ENCODE measurements at places on chromosomes 11 and 22.

DNA sequence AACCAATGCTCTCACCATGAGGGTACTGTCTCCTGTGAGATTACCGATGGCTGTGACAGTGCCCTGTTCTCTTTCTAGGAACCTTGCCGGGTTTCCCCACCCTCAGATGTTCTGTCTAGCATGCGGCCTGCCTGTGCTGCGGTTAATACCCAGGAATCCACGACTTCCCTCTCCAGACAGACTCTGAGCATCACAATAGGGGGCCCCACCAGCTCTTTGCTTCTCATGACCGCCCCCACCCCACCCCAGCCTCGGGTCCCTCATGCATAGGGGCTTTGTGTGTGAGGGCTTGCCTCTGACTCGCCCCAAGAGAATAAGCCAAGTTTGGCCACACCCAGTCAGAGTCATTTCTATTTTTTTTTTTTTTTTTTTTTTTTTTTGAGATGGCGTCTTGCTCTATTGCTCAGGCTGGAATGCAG lies 10.3 kb downstream of the PARVG start:
- DNase-seq, result no peak

DNA sequence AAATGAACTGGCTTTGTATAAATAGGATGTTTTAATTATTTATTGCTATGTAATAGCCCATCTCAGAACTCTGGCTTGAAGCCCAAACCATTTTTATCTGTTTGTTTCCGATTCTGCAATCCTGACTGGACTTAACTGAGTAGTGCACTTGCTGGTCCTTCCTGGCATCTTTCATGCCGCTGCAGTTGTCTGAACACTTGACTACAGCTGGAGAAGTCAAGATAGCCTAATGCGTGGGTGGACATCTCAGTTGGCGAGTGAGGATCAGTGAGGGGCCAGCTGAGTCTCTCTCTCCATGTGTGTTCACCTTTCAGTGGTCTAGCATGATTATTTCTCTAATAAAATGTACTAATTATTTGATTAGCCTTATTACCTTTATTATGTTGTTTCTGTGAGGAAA lies 105.8 kb downstream of the PRMT3 start:
- no peak for DNase-seq

DNA sequence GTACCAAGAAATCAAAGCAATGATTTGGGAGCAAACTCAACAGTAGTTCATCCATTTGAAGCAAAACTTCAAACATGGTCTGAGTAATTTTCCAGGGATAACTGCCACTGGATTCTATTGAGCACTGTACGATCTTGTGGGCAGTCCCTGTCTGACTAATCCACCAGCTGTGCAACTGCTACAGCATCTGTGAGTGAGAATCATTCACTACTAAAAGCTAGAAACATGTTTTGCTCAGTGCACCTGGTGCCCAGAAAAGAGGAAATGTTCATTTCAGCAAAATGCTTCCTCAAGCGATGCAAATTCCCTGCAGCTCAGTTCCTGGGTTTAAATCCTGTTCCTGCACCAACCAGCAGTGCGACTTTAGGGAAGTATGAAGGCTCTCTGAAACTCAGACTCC lies 1077.9 kb downstream of the DLG2 start:
- DNase-seq, result no peak

DNA sequence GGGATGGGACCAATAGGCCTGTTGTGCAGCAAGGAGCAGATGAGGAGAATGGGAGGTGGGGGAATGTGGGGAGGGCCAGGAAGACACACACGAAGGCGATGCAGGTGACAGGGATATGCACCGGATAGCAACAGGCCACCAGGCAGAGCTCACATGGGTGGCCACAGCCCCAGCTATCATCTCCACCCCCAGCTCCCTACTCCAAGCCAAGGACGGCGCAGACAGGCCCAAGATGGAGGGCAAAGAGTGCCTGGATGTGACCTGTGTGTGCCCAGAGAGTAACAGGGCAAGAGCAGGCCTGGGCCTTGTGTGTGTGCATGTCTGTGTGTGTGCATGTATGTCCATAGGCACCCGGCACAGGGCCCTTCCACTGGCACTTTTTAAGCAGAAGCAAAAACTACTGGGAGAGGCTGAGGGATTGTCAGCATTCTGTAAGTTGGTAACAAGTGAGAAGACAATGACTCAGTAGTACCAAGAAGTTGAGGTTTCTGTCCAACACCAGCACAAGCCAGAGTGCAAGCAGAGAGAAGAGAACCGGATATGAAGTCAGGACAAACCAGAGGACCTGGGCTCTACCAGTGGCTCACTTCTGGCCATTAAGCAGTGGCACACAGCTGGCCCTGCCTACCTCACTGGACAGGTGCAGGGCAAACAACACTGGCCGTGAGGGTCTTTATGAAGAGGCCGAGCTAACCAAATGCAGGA lies 36.4 kb downstream of the NRXN2 start:
- DNase-seq, result no peak

- no peak for DNase-seq
These were observed 42.1 kb downstream of the PRDM10 start for GRCh38 chr11:129960216-129961214.

DNA sequence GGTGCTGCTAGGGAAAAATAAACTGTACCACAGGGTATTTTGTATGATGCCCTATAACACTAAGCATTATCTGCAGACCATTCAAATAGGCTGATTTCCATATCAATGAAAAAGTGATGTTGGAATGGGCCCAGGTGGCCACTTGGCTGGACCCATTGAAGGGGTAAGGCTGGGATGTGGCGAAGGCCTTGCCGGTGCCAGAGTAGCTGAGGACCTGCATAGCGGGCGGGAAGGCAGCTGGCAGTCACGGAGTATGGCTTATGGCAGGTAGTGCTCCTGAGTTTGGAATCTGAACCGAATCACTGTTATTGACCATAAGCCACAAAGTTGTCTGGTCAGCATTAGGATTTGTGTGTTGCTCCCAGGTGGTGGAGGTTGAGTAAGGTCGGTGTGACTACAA lies 131.0 kb downstream of the MICAL2 start:
- no peak for DNase-seq

DNA sequence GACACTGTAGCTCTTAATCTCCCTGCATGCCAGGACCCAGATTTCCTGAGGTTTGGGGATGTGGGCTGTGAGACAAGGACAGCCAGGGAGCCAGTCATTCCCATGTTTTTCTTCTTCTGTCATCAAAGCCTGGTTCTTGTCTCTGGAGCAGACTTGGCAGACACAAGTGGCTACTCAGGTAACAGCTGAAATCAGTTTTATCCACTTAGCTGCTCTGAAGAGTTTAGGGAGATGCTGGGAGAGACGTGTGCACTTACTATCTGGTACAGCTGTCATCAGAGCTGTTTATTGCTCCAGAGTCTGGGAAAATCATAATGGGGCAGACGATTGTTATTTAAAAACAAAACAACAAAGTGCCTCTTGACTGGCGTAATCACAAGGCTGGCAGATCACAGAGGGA lies 56.6 kb downstream of the CSNK2A3 start:
- DNase-seq, result no peak
